ENCODE measurements at places on chromosomes 16 and 17.

GRCh38 chr16:9225527-9226316, 134.3 kb downstream of the HAPSTR1 start:
- no peak for DNase-seq

GRCh38 chr17:27512031-27512430, 55.8 kb downstream of the KSR1 start:
- DNase-seq: no peak

GRCh38 chr17:5019475-5019956, 15.7 kb downstream of the SLC52A1 start:
- no peak for DNase-seq

- no peak for DNase-seq
Measured at GRCh38 chr17:77736199-77736585, 222.3 kb upstream of the TNRC6C start.

- DNase-seq: no peak
Measured at GRCh38 chr17:59669411-59669810, 37.8 kb downstream of the PTRH2 start.

GRCh38 chr17:77721846-77722160, 236.7 kb upstream of the TNRC6C start:
- DNase-seq: no peak

- no peak for DNase-seq
Measured at GRCh38 chr16:8751481-8752311, 45.7 kb downstream of the TMEM186 start.

GRCh38 chr17:27522028-27522635, 65.9 kb downstream of the KSR1 start:
- DNase-seq: no peak

DNA sequence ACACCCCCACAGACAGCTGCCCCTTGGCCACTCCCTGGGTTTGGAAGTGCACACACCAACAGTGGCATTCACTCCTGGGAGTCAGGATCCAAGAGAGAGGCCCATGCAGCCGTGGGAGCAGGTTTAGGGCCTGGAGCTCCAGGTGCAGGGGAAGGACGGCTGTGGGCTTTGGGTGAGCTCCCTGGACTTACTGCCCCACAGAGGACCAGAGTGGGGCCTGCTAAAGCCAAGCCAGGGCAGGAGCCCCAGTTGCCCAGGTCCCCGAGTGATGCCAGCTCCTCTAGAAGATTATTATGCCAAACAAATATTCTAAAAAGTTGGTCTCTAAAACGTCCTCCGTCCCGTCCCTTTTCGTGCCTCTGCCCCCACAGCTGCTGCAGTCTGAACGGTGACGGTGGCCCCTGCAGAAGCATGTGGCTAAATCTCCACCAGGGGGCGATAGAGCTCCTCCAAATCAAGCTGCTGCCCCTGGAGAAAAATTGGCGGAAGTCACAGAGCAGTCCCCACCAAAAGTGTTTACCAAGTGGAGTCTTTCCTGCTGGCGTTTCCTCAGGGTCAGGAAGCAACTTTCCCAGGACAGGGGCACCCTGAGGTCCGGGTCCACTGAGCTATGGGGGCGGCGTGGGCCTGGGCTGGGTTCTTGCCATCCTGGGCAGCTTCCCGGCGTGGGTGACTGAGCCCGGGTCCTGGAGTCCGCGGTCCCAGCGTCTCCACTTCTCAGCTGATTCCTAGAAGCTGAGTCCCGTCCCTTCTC, 4.2 kb downstream of the ARMC7 start:
- DNase-seq: peak; percentile 89

All from activated CD4-positive, alpha-beta T cell treated with anti-CD3 and anti-CD28 coated beads for 24 hours (primary cell).